ENCODE measurements at places on chromosomes 11 and 22.

GRCh38 chr11:34655335-34656008 lies 34.6 kb downstream of the EHF start:
- DNase-seq, result no peak

- no peak for DNase-seq
Observed at GRCh38 chr22:39243439-39244135, 1.2 kb downstream of the PDGFB start.

- DNase-seq, result no peak
Observed at GRCh38 chr11:104333977-104334376, 170.0 kb upstream of the PDGFD start.

- no peak for DNase-seq
Observed at GRCh38 chr22:44914026-44914721, 95.6 kb downstream of the PHF21B start.

DNA sequence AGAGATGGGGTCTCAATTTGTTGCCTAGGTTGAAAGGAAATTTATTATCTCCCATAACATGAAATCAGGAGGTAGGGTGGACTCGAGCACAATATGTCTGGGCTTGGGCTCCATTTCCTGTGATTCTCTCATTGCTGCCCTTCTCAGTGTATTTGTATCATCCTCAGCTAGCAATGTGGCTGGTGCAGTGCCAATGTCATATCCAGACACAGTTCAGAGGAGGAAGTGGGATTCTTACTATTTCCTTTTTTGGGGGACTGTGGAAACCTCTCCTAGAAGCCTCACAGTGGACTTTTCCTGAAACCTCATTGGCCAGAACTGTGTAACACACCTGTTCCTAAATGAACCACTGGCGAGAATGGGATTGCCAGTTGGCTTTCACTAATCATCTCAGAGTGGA lies 21.0 kb upstream of the SWAP70 start:
- no peak for DNase-seq

DNA sequence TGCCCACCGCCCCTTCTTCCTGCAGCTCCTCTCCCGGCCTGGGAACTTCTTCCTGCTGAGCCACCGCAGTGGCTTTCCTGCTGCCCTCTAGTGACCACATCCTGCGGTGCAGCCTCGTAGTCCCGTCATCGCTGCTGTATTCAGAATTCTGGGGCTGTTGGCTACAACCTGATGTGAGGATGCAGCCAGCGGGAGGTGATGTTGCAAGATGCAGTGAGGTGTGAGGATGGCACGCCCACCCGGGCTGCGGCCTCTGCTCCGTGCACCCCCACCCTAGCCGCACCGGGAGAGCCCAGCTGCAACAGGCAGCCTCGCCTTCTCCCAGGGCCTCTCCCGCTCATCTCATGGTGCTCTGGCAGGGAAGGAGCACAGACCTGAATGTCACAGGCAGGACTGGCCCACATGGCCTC lies 10.1 kb downstream of the CHST1 start:
- DNase-seq, result peak; percentile 58

- DNase-seq, result no peak
Observed at GRCh38 chr11:129732941-129733340, 82.7 kb upstream of the TMEM45B start.

GRCh38 chr11:83722392-83723119 lies 436.4 kb upstream of the CCDC90B start:
- no peak for DNase-seq

DNA sequence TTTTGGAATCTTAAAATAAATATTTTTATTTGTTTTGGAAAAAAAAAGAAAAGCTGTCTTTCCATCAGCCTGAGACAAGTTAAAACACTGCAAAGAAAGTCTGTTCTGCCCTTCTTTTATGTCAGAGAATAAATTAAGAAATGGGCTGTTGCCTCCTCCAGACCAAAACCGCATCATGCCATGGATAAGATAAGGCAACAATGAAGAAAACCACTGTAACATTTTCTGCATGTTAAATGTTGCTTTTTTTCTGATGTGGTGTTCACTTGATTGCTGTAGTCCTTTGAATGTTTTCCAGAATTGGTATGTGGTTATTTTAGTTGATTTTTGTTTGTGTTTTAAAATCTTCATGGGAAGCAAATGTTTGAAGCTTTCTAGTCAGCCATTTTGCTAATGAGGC lies 319.2 kb upstream of the CNTN5 start:
- DNase-seq, result no peak

DNA sequence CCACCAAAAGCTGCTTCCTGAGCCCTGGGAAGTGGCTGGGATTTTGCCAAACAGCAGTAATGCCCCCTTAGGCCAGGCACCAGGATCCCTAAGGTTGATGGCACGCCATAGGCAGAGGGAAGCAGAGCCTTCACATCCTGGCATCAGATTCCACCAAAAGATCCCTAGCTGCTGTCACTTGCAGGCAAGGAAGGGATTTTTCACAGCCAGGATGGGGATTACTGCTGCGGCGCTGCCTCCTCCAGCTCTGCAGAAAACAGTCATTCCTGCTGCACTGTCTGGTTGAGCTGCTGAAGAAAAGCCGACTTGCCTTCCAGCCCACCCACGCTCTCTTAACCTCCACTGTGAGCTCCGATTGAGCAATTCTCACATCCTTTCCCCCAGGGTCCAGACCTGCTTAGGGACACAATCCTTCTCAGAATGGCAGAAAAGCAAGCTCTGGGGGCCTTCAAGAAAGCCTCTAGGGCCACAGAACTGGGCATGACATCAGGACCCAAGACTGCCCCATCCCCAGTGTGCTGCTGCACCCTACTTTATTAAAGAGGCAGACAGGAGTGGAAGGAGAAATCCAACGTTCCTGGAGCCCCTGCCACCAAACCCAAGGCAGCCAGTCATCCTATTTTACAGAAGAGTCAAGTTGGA lies 19.9 kb downstream of the SYN3 start:
- no peak for DNase-seq

GRCh38 chr11:1194231-1194976 lies 28.5 kb upstream of the MUC5B start:
- DNase-seq, result no peak

DNA sequence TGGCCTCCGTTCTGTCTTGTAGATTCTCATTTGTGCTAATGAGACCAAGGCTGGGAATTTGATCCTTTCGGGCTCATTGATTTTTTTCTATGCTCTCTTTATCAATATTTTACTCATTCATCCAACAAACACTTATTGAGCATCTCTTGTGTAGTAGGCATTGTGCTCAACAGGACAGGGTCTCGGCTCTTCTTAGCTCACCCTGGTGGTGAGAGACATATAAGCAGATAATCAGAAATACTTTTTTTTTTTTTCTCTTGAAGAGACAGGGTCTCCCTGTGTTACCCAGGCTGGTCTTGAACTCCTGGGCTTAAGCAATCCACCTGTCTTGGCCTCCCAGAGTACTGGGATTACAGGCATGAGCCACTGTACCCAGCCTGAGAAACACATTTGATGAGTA lies 48.0 kb upstream of the SLC5A1 start:
- no peak for DNase-seq
